ENCODE measurements at places on chromosomes 7 and 10. TPM values are rescaled to one million over a fixed set of nuclear protein-coding genes. Genes with fewer than 3 reads are reported as not detected.

PNLIPRP3 gene
- total RNA-seq, result not detected

CTAGE8 gene
- not detected for total RNA-seq

AGK gene
- 46.7 TPM for total RNA-seq

ADAM12 gene
- 0.26 TPM for total RNA-seq

OR2A7 gene
- not detected for total RNA-seq

STK31 gene
- 0.08 TPM for total RNA-seq

DNA sequence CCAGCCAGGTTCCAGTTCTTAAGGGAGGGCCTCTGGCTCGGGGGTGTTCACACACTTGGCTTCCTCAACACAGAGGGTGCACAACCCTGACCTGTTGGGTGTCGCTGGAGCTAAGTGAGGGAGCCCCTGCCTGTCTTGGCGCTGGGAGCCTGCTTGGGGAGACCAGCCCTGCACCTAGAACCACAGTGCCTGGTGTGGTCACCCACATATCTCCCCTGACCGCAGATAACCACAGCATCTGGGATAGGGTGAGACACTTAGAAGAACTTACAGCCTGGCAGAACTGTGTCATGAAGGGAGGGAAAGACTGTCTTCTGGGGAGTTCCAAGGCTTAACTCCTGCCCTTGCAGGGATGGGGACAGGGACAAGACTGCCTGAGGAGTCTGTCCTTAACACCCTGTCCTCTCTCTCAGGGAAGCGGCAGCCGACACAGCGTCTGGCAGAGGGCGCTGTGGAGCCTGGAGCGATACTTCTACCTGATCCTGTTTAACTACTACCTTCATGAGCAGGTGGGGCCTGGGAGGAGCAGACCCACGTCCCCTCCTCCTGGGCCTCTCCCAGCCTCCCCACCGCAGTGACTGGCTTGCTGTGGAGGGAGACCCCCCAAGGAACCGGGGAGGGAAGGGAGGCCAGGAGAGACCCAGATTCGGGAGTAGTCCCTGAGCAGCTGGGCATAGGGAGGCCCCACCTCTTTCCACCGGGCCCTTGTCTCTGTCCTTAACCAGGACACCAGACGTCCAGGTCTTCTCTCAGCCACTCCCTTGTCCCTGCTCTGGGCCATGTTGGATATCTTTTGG lies 59.0 kb downstream of the PALD1 start:
- H3K4me3 ChIP-seq, result no peak overlapping the region
- no peaks in the 10 kb centered on the region for H3K27me3 ChIP-seq
- peaks cover 12% of the 10 kb centered on the region for H3K4me1 ChIP-seq
- no peak overlapping the region for H3K27ac ChIP-seq
- no peak for DNase-seq

DNA sequence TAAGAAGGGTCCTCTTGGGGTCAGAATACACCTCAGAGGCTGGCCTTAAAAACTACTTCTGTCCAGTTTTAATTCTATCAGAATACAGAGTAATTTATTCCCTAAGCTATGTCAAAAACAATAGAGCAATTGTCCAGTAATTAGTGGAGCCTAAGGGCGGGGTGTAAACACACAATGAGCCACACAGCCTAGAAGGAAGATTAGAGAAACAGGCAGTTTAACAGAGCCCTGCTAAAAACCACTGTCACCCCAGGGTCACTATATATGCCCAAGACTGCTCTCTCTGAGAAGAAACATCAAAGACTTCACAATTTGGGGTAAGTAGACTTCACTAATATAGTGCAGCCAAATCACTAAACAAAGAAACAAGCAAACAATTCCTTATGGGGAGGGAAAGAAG lies 27.2 kb upstream of the WNT2 start:
- H3K27me3 ChIP-seq, result no peaks in the 10 kb centered on the region
- no peaks in the 10 kb centered on the region for H3K36me3 ChIP-seq
- H3K4me3 ChIP-seq, result no peak overlapping the region
- no peak for DNase-seq

DNA sequence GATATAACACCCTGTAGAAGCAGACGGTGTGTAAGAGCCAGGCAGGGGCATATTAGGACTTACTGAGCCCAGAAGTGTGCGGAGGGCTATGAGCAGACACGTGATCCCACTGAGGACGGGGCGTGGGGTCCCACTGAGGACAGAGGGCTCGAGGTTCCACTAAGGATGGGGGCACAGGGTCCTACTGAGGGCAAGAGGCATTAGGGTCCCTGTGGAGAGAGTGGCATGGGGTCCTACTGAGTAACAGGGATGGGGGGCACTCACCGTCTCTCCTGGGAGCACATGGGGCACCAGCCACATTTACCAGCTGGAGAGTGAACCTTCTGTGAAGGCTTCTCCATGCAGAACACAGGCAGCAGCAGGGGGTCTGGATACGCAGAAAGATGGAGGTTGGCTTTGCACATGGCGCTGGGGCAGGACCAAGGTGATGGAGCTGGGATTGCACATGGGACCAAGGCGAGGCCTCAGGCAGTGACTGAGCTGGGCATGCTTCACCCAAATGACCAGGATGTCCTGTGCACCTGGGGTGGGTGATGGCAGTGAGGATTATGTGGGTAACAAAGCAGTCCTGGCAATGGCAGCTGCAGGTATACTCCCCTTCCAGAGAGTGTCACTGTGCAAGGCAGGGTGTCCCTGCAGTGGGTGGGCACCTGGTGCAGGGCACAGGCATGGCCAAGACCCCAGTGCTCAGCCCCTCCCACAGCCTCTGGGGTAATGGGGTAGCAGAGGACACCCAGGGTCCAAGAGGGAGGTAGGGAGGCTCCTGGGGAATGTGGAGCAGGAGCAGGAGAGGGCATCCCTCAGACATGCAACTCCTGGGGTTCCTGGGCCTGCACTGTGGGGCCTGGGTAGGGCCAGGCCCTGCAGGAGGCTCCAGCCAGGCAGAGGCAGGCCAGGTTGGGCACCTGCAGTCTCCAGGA lies 278.1 kb downstream of the TCERG1L start:
- no peak overlapping the region for H3K4me3 ChIP-seq
- H3K27me3 ChIP-seq, result no peaks in the 10 kb centered on the region
- no peaks in the 10 kb centered on the region for H3K36me3 ChIP-seq
- no peak overlapping the region for H3K27ac ChIP-seq

- H3K27me3 ChIP-seq, result no peaks in the 10 kb centered on the region
- no peak for DNase-seq
- H3K27ac ChIP-seq, result no peak overlapping the region
Measured at GRCh38 chr10:30386801-30387588, 37.9 kb upstream of the MTPAP start.

DNA sequence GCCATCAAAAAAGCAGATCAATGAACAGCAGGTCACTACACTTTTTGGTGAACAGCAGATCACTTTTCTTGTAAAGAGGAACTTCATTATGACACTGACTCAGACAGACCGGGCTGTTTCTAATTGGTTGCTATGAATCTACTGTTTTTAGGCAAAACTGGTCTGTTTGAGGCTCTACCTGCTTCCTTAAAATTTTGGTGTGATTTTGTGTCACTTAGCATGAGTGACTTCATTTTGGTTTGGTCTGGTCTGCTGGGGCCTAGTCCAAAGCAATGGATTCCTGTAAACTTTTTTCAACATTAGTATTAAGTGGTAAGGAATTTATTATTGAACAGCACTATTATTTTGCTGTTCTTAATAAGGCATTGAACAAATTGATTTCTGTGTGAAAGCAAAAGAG lies 41.8 kb upstream of the C10orf71 start:
- no peaks in the 10 kb centered on the region for H3K36me3 ChIP-seq
- H3K4me1 ChIP-seq, result no peaks in the 10 kb centered on the region
- no peak overlapping the region for H3K27ac ChIP-seq
- H3K27me3 ChIP-seq, result no peaks in the 10 kb centered on the region
- no peak overlapping the region for H3K4me3 ChIP-seq

DNA sequence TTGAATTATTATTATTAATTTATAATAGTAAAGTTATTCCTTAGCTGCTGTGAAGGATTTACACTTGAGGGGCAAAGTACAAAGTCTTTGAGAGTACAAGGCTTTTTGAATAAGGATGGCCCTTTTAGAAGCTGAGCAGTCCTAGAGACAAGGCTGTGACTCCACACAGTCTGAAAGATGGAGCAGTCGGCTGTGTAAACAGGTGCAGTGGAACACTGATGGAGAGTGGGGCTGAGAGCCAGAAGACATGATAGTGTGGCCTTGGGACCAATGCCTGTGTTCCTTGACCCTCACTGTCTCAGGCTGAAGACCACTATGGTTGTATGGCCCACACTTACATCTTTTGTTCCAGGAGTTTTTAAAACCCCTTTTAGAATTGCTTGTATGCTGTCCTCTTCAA lies 311.2 kb upstream of the PHF14 start:
- no peaks in the 10 kb centered on the region for H3K27me3 ChIP-seq
- no peak for DNase-seq
- H3K4me1 ChIP-seq, result no peaks in the 10 kb centered on the region
- no peak overlapping the region for H3K4me3 ChIP-seq

DNA sequence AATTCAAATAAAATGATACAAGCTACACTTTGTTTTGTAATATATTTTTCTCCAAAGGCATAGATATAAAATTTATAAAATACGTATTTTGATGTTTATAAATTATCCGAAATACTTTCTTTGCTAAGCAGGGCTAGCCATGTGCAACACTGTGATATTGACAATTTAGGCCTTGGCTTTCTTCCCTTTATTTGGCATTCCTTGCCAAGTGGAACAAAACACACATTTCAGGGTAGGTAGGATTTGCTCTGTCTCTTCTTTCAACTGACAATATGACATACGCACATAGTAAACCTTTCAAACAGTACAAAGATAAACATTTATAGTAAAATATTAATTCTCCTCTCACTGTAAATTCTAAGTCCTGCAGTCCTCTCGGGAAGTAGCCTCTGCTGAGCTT lies 103.3 kb upstream of the POT1 start:
- DNase-seq, result no peak
- no peaks in the 10 kb centered on the region for H3K27me3 ChIP-seq
- H3K4me3 ChIP-seq, result no peak overlapping the region

DNA sequence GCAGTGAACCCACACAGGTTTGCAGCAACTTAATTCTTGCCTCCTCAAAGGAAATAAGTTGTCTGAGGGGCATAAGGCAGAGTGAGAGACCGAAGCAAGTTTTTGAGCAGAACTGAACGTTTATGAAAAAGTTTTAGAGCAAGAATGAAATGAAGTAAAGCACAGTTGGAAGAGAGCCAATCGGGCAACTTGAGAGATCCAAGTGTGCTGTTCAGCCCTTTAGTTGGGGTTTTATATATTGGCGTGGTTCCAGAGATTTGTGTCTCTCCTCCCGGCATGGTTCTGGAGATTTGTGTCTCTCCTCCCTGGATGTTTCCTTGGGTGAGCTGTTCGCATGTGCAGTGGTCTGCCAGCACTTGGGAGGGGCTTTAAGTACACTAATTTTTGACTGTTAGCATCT lies 141.4 kb upstream of the DGKB start:
- H3K27ac ChIP-seq, result no peak overlapping the region
- no peaks in the 10 kb centered on the region for H3K36me3 ChIP-seq
- H3K27me3 ChIP-seq, result no peaks in the 10 kb centered on the region
- H3K4me1 ChIP-seq, result no peaks in the 10 kb centered on the region
- DNase-seq, result peak; percentile 8
- H3K4me3 ChIP-seq, result no peak overlapping the region

DNA sequence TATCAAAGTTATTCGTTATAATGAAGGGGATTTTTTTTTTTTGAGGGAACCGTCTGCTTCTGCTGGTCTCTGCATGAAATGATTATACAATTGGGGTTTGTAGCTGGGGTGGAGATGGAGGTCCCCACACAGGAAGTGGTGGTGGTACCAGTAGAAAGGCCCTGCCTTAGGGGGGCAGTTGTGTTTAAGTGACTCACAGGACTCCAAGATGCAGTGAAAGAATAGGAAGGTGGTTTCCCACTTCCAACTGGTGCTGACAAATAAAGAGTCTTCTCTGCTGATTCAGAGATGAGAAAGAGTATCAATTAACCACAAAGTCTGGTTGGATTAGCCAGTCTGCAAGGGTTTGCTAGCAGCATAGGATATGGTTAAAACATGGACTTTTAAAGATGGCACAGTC lies 376.0 kb downstream of the SORCS3 start:
- no peaks in the 10 kb centered on the region for H3K4me1 ChIP-seq
- H3K4me3 ChIP-seq, result no peak overlapping the region
- H3K36me3 ChIP-seq, result no peaks in the 10 kb centered on the region
- H3K27ac ChIP-seq, result no peak overlapping the region
- no peak for DNase-seq

DNA sequence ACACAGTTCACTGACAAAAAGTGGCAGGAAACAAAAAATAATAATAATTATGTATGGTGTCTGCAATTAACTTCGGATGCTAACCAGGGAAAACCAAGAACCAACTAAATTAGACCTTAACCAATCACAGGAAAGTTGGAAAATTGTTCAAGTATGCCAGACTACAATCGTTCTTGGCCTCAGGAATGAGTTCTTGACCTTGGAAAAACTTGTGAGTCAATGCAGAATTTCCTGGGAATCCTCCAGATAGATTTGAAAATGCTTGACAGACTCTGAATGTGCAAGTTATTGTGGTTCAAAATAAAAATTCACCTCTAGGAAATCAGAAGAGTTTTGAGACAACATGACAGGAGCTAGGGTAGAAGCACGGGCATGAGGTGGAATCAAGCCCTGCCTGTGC lies 171.5 kb downstream of the C7orf25 start:
- no peaks in the 10 kb centered on the region for H3K4me1 ChIP-seq
- no peaks in the 10 kb centered on the region for H3K27me3 ChIP-seq
- H3K4me3 ChIP-seq, result no peak overlapping the region
- no peak overlapping the region for H3K27ac ChIP-seq
- H3K36me3 ChIP-seq, result no peaks in the 10 kb centered on the region

DNA sequence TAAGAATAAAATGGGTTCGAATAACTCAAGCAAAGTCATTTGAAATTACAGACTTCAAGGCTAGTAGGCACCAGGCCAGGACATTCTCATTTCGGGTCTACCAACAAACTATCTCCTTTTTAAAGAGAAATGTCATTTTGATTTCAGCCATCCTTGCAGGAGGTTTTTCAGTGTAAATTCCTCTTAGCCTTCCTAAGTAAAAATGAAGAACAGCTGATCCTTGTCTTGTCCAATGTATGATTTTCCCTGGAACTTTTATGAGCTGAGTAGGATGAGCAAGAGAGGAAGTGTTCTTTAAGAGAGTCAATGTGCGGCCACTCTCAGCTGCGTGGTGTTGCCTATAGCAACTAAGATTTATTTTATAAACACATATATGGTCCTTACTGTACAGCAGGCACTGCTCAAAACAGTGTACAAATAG lies 110.1 kb downstream of the PLCE1 start:
- no peaks in the 10 kb centered on the region for H3K36me3 ChIP-seq
- no peak overlapping the region for H3K27ac ChIP-seq
- peaks cover 3% of the 10 kb centered on the region for H3K4me1 ChIP-seq

GRCh38 chr10:121309164-121309563 lies 289.1 kb downstream of the FGFR2 start:
- H3K4me3 ChIP-seq, result no peak overlapping the region
- H3K36me3 ChIP-seq, result no peaks in the 10 kb centered on the region
- DNase-seq, result no peak
- no peaks in the 10 kb centered on the region for H3K27me3 ChIP-seq

- DNase-seq, result peak; percentile 38
- H3K27me3 ChIP-seq, result peaks cover 10% of the 10 kb centered on the region
- no peaks in the 10 kb centered on the region for H3K4me1 ChIP-seq
- H3K27ac ChIP-seq, result no peak overlapping the region
- H3K4me3 ChIP-seq, result no peak overlapping the region
Measured at GRCh38 chr7:158362912-158363905, 224.4 kb downstream of the PTPRN2 start.

- no peak for DNase-seq
- no peak overlapping the region for H3K27ac ChIP-seq
- H3K4me1 ChIP-seq, result no peaks in the 10 kb centered on the region
- no peaks in the 10 kb centered on the region for H3K36me3 ChIP-seq
- no peaks in the 10 kb centered on the region for H3K27me3 ChIP-seq
Measured at GRCh38 chr7:12221414-12221813, 10.3 kb downstream of the TMEM106B start.
